ENCODE measurements at places on chromosomes 6 and 20. TPM values are rescaled to one million over a fixed set of nuclear protein-coding genes. Genes with fewer than 3 reads are reported as not detected.

DNA sequence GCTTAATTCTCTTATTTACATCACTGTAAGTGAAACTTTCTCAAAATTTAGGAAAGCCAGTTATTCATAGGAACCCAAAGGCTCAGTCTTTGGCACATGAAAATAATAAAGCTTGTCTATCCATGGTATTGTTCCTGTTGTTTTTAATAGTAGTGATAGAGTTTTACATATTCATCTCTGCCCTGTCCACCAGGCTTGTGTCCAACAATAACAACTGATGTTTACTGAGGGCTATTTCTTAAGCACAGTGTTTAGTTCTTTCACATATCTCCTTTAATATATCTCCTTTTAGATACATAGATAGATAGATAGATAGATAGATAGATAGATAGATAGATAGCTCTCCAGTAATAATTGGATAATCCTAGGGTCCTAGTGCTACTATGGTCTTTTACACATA, 34.2 kb downstream of the FOXQ1 start:
- no peak for DNase-seq

- no peak for DNase-seq
These were observed 10.9 kb upstream of the KLHL32 start for GRCh38 chr6:96913621-96914020.

DNA sequence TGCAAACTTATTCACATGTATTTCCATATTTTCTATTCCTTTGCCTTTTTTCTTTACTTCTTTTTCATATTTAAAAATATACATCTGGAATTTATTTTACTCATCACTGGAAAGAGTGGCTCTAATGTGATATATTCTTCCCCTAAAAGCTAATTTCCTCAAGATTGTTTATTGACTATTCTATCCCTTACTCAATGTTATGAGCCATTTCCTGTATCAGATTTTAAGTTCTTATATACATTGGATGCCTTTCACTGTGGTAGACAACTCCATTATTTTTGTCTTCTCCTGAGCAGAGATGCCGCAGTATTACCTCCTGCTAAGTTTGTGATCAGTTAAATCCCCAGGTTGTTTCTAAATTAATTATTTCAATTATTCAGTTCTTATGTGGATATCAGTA, 418.4 kb upstream of the JAG1 start:
- no peak for DNase-seq

Gene CAGE1
- total RNA-seq, result 0.21 TPM

Gene SPATA2
- 11.5 TPM for total RNA-seq

DNA sequence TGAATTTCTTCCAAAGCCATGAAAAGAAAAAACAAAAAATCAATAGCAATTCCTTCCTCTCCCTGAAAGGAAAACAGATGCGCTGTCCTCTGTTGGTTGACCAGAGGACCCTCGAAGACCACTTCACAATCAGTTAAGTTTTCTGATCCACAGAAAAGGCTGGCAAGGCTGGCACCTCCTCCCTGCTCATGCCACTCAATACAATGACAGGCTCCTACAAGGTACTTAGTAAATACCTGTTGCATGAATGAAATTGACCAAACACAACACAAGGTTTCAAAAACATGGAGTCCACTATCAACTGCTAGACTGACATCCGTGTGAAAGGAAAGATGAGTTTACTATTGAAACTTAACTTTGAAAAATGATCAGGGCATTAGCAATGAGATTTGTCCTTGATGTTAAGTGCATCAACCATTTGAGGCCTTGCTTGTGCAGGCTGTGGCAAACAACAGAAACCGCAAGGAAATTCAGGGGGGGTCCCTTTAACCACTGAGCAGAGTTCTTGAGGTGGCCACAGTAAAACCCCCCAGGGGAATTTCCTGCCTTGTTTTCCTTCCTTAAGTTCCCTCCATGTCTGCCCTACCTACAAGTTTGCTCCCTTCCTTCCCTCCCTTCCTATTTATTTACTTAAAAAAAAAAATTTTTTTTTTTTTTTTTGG, 27.9 kb upstream of the RTF2 start:
- DNase-seq, result no peak

Gene FHL5
- not detected for total RNA-seq

Gene SPINT3
- total RNA-seq, result not detected

Gene POU5F1
- total RNA-seq, result 4,433 TPM

DNA sequence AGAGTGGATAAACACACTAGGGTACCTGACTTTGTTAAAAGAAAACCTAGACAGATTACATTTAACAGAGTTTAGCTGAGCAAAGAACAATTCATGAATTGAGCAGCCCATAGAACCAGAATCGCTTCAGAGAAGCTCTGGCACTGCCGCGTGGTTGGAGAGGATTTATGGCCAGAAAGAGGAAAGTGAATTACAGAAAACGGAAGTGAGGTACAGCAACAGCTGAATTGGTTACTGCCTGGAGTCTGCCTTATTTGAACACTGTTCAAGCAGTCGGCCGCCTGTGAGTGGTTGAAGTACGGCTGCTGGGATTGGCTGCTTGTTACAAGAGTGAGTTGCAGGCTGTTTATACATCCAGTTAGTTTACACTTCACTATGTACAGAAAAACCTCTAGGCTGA, 253.8 kb upstream of the CDYL start:
- DNase-seq, result no peak

Gene VSX1
- total RNA-seq, result not detected

Gene MCCD1
- not detected for total RNA-seq

Gene RHAG
- total RNA-seq, result 0.07 TPM

Gene RPP40
- 13.5 TPM for total RNA-seq

Gene MAS1L
- not detected for total RNA-seq

Gene KIFC1
- 101 TPM for total RNA-seq

Gene PLN
- not detected for total RNA-seq

Gene LZTS3
- 11.0 TPM for total RNA-seq

Gene ZNF311
- total RNA-seq, result 2.8 TPM

All from H7 (cell line).